ENCODE measurements at places on chromosomes 7 and 10.
A peak's percentile ranks its signal among the peaks of the same experiment; 100 is the strongest.

- no peak for DNase-seq
Measured at GRCh38 chr10:96448021-96448457, 65.7 kb downstream of the TLL2 start.

GRCh38 chr7:33581236-33581635 lies 324.1 kb upstream of the BMPER start:
- DNase-seq = no peak

GRCh38 chr7:2433713-2434550 lies 30.5 kb downstream of the CHST12 start:
- DNase-seq = no peak

DNA sequence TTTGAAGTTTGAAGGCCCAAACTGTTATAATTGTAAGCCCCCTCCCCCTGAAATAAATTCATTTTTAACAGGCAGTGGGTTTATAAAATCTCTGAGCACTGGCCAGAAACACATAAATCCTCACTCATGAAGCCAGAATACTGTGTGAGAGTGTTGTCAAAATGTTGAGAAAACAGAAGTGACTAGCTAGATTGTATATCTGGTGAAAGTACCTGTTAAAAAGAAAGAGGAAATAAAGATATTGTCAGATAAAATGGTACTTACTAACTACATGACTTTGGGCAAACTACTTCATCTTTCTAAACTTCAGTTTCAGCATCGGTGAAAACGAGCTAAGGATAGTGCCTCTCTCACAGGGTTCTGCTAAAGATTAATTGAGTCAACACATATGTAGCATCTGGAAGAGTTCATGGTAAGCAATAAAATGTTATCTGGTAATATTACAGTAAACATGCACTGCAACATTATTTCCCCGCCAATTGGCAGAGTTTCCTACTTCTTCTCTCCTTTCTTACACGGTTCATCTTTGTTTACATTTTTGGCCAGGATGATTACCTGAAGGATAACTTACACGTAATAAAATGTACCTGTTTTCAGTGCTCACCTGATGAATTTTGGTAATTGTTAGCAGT lies 202.5 kb upstream of the CHRM2 start:
- DNase-seq = peak; percentile 4

DNA sequence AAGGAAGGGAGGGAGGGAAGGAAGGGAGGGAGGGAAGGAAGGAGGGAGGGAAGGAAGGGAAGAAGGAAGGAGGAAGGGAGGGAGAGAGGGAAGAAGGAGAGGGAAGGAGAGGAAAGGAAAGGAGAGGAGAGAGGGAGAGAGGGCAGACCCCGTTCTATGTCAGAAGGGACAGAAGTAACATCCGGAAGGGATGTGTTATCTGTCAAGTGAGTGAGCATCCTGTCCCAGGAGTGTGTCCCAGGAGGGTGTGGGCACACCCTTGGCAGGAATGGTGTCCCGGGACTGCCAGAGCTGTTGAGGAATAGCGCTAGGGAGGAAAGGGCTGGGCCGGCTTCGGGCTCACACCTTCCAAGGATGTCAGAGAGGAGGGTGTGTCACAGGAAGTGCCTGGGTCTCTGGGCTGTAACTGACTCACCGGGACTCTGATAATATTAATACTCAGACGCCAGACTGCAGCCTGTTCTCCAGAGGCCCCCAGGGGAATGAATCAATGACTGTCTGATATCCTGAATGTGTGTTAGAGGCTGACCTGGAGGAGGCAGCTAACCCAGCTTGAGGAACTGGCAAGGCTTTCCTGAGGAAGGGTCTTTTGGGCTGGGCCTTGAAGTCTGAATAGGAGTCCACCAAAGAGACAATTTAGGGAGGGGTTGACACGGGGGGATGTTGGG lies 125.6 kb upstream of the TNRC18 start:
- no peak for DNase-seq

GRCh38 chr10:121696854-121697253 lies 98.6 kb upstream of the FGFR2 start:
- peak; percentile 54 for DNase-seq

GRCh38 chr10:18658271-18659124 lies 733 bp upstream of the ARL5B start:
- no peak for DNase-seq

DNA sequence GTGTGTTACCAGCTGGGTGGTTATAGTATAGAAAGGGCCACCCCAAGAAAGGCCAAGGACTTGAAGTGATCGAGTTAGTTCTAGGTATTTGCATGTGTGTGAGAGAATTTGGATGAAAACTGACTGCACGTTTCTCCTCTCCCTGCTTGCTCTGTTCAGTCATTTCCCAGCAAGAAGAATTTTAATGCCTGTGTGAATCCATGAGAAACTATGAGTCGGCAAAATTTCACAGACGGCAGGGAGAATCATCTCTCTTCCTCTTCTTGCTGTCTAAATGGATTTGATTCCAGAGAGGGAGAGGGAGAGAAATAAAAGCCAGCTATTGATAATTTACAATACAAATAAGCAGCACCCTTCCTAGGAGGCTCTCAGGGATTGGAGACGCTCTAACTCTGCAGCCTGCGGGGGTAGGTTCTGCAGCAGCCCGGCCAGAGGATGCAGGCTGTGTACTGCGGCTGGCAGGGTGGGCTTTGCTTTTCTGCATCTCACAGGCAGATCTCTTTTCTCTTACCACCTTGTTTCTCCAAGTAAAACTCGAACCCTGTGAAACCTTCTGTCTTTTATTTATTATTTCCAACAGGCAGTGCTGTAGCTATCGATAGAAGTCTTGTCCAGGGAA lies 183.6 kb downstream of the TCF7L2 start:
- DNase-seq = no peak

DNA sequence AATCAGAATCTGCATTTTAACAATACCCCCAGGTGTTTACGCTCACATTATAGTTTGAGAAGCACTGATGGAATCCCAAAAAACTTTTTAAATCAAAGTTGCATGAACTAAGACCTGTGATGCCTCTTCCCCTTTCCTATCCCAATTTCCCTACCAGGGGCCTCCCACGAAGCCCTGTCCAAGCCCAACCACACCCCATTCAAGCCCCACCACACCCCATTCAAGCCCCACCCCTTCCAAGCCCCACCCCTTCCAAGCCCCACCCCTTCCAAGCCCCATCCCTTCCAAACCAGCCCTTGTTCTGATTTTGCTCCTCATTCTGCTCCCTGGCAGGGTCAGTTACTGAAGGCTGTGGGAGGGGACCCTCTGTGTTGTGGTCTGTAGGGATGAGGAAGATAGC lies 9.8 kb upstream of the AQP1 start:
- no peak for DNase-seq

DNA sequence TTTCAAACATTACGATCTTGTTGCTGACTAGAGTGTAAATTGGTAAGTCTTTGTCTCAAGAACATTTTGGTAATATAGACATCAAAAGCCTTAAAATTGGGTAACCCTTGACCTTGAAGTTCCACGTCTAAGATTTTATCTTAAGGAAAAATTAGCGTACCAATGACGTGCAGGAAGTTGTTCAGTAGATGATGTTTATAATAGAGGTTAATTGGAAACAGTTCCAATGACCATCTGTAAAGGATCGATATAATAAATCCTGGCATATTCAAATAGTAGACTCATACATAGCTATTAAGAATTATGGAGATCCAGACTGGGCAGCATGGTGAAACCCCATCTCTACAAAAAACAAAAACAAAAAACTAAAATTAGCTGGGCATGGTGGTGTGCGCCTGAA lies 20.5 kb downstream of the GRK5 start:
- no peak for DNase-seq

DNA sequence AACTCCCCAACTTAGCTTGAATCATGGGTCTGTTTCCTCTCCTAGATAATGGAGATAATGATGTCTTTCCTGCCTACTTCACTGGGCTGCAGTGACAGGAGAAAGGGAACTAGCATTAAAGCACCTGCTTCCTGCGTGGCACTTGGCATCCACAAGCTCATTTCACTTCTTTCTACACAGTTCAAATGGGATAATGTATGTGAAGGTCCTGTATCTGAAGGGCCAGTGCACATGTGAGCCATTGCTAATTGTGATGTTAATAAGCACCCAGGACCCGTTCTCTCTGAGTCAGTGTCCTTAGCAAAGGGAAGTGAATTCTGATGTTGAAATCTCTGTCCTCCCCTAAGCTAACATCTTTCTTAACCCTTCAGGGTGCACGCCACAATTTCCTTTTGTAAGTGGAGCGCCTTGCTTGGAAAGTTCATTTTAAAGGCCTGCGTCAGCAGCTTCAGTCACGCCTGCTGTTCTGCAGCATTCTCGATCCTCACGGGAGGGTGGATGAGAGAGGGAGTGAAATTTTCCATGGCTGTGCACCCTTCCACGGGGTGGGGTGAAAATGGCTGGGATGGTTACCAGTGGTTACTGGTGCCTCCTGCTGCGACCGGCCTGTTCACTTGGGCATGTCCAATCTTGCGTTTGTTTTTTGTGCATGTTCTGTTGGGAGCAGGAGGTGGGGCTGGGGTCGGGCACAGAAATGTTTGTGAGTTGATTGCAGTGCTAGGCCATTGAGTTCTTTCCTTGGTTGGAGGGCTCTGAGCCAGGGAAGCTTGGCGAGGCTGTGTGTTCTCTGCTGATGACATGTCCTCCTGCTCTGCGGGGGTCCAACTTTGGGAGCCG lies 59.2 kb downstream of the HK1 start:
- DNase-seq = no peak

DNA sequence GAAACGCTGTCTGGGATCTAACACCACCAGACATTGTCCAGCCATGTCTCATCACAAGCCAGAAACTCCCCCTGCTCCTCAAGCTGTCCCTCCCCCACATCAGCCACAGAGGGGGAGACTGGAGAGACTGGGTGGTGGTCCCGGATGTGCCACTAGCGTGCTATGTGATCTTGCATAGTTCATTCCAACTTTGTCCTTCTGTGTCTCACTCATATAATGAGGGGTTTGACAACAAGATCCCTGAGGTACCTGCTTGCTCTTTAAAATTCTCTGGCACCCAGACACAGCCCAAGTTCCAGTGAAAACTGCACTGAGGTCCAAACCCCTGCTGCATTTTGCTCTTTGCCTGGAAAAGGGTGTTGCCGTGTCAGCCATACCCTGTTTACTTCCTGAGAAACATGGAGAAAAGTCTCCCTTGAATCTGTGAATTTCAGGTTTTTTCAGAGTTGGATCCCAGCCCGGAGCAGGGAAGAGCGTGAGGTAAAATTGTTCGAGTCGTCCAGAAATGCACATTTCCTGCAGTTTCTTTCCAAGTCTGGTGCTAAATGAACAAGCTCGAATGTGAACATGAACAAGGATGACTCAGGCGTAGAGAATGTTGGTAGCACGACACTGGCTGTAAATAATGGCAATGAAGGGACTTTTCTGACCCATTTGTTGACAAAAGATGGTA lies 156.6 kb downstream of the CCDC3 start:
- DNase-seq = no peak

DNA sequence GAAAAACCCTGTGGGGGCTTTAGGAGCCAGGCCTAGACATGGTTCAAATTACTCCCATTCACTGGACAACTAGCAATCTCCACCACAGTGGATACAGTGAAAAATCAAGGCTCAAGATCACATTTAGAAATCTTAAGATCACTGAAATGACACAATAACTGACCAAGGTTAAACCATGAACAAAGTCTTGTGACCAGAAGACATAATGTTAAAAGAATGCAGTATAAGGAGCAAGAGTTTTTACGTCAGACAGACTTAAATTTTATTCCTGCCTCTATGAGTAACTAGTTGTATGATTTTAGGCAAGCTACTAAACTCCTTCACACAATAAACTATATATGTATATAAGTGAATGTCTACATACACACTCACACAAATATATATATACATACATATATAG lies 68.5 kb downstream of the MICU1 start:
- no peak for DNase-seq

DNA sequence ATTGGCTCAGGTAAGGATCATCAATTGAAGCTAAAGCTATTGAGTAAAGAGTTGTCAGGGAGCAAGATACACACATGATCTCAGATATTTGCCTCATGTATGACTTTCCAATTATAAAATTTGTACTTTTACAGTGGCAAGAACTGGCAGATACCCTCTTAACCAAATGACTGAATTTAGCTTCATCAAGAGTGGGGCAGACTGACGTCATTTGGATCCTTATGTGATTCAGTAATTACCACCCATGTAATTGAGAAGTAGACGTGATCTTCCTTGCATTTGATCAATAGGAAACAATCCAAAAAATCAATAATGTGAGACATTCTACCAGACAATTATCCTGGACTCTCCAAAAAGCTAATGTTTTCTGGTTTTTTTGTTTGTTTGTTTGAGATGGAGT lies 8.9 kb downstream of the LRRC72 start:
- no peak for DNase-seq

DNA sequence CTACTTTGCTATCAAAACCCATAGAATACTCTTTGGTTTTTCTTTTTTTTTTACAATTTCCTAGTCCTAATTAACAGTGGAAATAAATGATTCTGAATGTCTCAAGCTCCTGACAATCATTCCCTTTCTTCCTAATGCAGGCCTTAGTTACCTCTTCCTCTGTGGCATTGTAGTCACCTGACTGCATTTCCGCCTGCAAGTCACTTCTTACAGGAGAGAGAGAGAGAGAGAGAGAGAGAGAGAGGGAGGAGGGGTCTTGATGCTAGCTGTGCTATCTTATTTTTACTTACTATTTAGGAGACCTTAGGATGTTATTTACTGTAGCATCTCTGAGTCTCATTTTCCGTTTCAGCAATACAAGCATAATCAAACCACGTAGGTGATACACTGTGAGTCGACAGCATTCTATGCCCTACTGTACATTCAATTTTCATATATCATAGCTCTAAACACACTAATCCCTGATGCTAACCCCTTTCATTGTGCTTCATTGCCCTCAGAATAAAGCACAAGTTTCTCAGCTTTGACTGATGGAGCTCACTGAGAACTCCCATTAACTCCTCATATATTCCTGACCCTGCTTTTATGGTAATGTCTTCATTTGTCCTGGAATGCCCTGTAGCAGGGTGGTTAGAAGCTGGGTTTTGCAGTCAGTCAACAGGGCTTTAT lies 1237.3 kb downstream of the XPNPEP1 start:
- DNase-seq = no peak

- no peak for DNase-seq
Measured at GRCh38 chr10:133334503-133335245, 2.0 kb downstream of the CALY start.

GRCh38 chr7:37212051-37212450 lies 236.6 kb downstream of the ELMO1 start:
- DNase-seq = no peak

- no peak for DNase-seq
Measured at GRCh38 chr7:80637911-80638765, at the start of gene CD36. TSS of gene CD36 (plus strand) at chr7:80638642. CDS start at chr7:80646741, 8,099 bp downstream.

- no peak for DNase-seq
Measured at GRCh38 chr7:155583636-155584035, 37.3 kb upstream of the CNPY1 start.

DNA sequence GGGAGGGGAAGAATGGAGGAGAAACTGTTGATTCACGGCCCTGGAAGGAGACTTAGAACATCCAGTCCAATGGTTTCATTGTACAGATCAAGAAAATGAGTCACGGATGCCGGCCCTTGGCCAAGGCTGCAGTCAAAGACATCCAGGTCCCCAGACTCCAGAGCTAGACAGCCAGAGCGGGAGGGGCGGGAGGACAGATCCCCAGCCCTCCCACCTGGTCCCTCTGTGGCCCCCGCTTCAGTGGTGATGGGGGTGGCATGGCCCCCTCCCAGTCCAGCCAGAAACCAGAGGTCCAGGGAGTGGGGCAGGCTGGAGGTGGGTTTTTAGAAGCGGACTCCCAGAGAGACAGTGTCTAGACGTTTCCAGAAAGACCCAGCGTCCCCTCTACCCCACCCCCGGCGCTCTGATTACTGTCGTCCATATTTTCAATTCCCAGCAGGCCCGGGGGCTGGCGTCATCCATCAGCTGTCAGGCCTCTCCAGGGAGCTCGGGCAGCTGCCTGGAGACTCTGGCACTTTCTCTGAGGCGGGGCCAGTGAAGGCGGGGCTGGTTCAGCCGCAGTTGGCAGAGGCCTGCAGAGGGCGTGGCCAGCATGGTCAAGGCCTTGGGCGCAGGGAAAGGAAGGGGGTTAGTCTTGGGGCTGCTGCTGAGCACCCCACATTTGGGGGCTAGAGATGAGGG lies 8.0 kb upstream of the HSPB1 start:
- peak; percentile 94 for DNase-seq
